ENCODE measurements at places on chromosomes 2 and 18.

- no peak for DNase-seq
Observed at GRCh38 chr2:114754907-114755563, 312.6 kb downstream of the DPP10 start.

DNA sequence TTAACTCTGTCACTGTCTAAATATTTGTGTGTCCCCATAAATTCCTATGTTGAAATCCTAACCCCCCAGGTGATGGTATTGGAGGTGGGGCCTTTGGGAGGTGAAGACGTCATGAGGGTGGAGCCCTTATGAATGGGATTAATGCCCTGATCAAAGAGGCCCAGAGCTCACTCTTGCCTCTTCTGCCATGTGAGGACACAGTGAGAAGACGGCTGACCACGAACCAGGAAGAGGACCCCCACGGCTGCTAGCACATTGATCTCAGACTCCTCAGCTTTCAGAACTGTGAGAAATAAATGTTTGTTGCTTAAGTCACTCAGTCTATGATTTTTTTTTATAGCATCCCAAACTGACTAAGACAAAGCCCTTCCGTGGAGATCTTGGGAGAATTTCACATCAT lies 71.2 kb downstream of the BCL2L11 start:
- DNase-seq, result no peak

GRCh38 chr2:9178110-9178903 lies 28.3 kb upstream of the ASAP2 start:
- DNase-seq, result no peak

DNA sequence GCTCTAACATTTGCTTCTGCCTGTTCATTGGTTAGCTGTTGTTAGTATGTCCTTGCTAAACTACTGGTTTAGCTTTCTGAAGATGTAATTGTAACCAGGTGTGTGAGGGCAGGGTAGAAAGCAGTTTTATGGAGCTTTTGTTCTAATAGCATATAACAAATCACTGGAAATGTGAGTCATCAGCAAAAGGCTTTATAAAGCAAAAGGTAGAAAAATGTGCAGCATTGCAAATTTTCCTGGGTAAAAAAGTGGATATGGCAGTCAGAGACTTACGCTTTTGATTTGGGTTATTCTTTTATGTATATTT lies 85.3 kb downstream of the ZNF407 start:
- DNase-seq, result no peak

DNA sequence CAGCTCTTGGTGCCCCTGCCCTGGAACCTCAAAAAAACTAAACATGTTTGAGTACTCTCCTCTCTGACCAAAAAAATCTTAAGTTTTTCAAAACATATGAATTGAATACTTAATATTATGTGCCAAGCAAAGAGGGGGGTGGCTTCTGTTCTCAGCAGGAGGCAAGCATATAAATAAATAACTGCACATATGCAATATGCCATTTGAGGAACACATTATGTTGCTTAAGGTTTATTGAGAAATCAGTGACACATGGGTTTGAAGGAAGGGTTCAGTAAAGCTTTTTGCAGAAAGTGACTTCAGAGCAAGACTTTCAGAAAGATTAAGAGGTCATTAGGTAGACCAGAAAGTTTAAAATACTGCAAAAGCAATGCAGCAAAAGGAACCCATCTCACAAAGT lies 429.2 kb downstream of the TDRD15 start:
- DNase-seq, result no peak
